NCI-H226 (cell line): ENCODE measurements at places on chromosomes 4 and X.
A peak's percentile ranks its signal among the peaks of the same experiment; 100 is the strongest.

DNA sequence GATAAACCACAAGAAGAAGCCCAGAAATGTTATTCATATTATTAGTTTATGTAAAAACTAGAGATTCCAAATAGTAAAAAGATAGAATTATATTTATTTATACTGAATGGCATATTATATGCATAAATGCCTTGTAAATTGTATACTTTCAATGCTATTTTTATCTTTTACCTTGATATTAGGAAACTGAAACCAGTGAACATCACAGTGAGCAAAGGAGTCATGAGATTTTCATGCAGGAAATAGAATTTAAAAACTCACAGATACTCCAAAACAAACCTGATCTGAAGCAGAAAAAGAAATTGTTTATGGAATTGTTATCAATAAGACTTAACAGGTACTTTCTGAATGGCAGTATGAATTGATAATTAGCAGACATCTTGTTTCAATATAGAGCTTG lies 207.3 kb upstream of the CENPE start:
- DNase-seq, result no peak

GRCh38 chrX:102063445-102064074 lies 61.9 kb upstream of the TCEAL2 start:
- no peak for DNase-seq

DNA sequence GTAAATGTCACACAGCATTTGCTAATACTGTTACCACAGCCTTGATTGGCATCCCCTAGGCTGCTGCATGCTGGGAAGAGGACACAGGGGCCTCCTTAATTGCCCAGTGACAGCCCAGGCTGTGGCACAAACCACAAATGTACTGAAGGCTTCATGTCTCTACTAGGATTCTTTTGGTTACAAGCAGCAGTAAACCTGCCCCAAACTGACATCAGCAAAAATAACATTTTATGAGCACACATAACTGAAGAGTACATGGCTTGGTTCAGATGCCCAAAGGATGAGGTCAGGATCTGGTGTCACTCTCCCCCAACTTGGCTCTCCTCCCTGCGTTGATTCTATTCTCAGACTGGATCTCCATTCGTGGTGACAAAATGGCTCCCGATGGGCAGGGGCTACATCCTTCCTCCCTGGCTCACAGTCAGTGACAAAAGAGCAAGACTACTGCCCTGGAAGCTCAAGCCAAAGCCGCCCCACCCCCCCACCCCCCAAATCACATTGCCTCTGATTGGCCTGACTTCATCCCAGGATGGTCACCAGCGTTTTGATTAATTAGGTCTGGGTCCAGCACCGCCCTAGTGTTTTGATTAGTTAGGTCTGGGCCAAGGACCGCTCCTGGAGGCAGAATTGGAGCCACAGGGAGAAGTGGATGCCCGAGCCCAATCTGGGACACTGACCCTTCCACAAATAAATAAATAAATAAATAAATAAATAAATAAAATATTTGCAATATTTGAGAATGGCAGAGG lies 180.5 kb upstream of the RBPJ start:
- no peak for DNase-seq

GRCh38 chr4:101972791-101973190 lies 182.3 kb downstream of the BANK1 start:
- no peak for DNase-seq

GRCh38 chrX:56978172-56978571 lies 17.2 kb downstream of the SPIN3 start:
- peak; percentile 11 for DNase-seq

GRCh38 chrX:105527759-105528158 lies 294.6 kb upstream of the NRK start:
- peak; percentile 78 for DNase-seq

GRCh38 chr4:168167714-168168284 lies 75.5 kb downstream of the ANXA10 start:
- no peak for DNase-seq

GRCh38 chr4:169626331-169627282 lies 6.2 kb downstream of the CLCN3 start:
- DNase-seq, result no peak
